Pons (tissue), 1 donor: ENCODE measurements at places on chromosomes 4 and X.

GRCh38 chr4:102438396-102439235 lies 62.5 kb upstream of the NFKB1 start:
- DNase-seq = no peak

DNA sequence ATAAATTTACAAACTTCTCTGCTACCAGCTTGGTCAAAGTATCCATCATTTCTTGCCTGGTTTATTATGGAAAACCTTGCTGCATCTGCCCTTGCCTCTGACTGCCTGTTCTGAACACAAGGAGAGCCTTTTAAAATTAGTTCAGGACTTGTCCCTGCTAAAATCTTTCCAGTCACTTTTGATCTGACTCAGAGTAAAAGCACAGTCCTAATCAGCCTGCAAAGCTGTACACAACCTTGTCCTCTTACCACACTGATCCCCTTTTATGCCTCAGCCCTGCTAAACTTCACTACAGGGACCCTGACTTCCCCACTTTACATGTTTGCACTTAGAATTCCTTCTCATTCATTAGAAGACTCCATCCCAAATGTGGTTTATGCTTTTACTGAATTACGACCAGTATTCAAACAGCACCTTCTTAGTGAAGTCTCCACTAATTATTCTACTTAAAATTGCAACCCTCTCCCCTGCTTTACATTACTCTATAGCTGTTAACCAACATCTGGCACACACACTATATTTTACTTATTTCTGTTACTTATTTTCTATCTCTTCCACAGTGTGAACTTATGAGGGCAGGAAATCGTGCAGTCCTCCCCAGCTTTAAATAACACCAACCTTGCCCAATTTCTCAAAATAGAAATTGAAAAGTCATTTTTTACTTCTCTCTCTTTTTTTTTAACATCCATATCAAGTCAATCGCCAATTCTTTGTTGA lies 6.3 kb downstream of the GABRA4 start:
- no peak for DNase-seq

- DNase-seq = no peak
Observed at GRCh38 chr4:78477276-78477675, 74.3 kb upstream of the ANXA3 start.

- no peak for DNase-seq
Observed at GRCh38 chr4:167774646-167775045, 317.7 kb upstream of the ANXA10 start.

DNA sequence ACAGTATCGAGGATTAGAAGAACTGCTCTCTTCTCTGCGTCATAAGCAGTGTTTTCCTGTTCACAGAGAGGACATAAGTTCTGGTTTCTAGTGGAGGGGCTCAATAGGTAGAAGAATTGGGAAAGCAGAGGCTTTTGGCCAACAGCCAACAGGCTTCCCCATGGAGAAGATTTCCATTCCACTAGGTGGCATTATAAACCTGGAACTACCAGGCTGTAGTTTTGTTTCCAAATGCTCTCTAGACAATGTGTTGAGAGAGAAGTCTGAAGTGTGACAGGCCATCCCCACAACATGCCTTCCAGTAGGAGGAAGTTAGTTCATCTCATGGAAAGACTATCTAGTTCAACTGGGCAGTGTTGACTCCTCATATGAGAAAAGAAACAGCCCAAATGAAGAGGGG lies 63.8 kb upstream of the ANXA10 start:
- no peak for DNase-seq

- peak; percentile 90 for DNase-seq
Observed at GRCh38 chr4:40576651-40577480, 52.8 kb downstream of the RBM47 start.

DNA sequence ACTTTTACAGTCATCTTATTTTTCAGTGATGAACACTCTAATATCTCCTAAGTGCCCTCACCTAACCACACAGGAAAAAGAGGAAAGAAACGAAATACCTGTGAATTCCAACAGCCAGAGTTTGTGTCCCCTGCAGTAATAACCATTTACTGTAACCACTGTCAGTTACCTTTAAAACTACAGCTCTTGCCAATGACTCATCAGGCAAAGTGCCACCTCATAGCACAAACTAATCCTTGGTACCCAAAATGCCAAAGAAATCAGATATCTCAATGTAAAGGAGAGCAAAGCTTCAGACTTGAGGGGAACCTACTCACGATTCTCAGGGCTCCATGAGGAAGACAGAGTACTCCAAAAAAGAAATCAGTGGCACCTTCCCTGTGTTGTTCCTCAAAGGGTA lies 146.5 kb downstream of the NDST3 start:
- no peak for DNase-seq

- DNase-seq = no peak
Observed at GRCh38 chrX:69215161-69215875, 50.1 kb upstream of the PJA1 start.

GRCh38 chrX:68273887-68274286 lies 159.4 kb downstream of the OPHN1 start:
- DNase-seq = no peak

GRCh38 chr4:37725718-37726117 lies 39.5 kb upstream of the RELL1 start:
- no peak for DNase-seq

DNA sequence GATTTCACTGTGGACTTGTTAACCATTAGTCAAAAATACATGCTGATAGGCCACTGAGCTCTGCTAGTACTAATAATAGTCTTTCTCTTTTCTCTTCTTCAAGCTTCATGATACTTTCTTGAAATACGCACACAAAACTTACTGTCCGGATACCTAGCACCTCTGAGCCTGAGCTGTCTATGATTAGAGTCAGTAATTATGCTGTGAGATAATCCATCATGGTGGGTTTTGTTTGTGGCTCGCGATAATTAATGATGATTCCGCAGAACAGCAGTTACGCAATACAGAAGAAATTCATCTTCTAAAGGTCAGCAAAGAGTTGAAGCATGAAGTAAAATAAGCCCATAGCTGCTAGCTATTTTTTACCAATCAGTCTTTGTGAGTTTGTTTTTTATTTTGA lies 511.5 kb upstream of the GALNT7 start:
- DNase-seq = no peak

- DNase-seq = no peak
Observed at GRCh38 chr4:150322646-150323045, 244.4 kb downstream of the DCLK2 start.

- DNase-seq = no peak
Observed at GRCh38 chrX:150226223-150226965, 136.7 kb upstream of the MAMLD1 start.

DNA sequence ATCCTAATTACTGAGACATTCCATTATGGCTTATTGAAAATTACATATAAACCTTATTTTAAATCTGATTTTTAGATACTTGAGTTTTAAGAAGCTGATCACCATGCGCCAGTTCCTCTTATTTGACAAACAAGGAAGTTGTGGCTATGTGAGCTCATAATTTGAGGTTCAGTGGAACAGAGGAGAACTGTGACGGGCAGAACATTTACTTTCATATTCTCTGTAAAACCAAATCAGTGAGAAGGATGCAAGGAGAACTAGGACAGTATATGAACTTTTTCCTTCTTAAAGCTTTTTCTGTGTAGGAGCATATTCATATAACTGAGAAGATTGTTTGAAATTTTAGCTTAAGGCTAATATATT lies 25.3 kb downstream of the STIM2 start:
- peak; percentile 82 for DNase-seq

DNA sequence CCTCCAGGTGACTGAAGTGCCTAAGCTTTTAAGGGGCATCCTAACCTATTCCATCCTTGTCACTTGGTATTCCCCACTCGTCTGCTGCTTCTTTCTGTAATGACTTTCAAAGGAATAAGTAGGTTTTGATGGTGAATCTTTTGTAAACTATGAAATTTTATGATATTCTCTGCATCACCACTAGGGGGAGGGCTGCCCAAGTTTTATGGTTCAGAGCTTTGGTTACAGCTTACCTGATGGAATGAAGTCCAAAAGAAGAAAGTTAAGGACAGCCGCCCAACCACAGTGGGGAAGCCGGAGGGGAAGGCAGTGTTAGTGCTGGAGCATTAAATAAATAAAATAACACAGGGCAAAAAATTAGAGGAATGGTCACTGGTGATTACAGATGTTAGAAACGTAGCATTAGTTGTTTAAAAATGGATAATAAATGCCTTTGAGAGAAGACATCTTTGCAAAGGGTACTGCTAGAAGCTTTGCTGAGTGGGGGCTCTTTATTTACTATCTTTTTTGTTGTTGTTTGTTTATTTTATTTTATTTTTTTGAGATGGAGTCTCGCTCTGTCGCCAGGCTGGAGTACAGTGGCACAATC lies 204.9 kb downstream of the GBA3 start:
- DNase-seq = peak; percentile 17

- no peak for DNase-seq
Observed at GRCh38 chr4:14000091-14000814, 372.7 kb upstream of the BOD1L1 start.

GRCh38 chr4:98289375-98289774 lies 28.2 kb downstream of the RAP1GDS1 start:
- DNase-seq = no peak

DNA sequence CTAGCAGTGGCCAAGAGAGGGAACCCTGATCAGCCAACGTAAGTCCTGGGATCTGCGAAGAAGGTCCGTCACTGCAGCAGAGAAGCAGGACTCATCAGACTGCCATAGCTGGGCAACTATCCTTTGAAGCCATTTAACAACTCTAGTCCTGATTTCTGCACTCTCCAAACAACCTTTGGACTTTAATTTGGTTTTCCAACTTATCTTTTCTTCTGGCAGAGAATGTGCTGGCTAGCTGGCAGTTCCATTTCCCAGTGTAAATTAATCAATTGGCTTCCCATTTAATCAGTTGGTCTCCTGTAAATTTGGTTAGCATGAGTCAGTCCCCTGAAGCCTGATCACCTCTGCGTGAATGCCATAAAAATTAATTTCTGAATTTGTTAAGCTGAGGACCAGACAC lies 153.7 kb upstream of the GPR101 start:
- no peak for DNase-seq

GRCh38 chr4:139861471-139861870 lies 195.9 kb downstream of the MGST2 start:
- DNase-seq = no peak

- peak; percentile 41 for DNase-seq
Observed at GRCh38 chrX:108439426-108439942, at the start of gene COL4A5. Gene COL4A5, plus strand, starts transcription at chrX:108439838. Its CDS starts 288 bp downstream, at chrX:108440126.

- no peak for DNase-seq
Observed at GRCh38 chr4:2820216-2820982, 23.2 kb upstream of the ADD1 start.

GRCh38 chr4:138232364-138232763 lies 9.8 kb downstream of the SLC7A11 start:
- DNase-seq = no peak

DNA sequence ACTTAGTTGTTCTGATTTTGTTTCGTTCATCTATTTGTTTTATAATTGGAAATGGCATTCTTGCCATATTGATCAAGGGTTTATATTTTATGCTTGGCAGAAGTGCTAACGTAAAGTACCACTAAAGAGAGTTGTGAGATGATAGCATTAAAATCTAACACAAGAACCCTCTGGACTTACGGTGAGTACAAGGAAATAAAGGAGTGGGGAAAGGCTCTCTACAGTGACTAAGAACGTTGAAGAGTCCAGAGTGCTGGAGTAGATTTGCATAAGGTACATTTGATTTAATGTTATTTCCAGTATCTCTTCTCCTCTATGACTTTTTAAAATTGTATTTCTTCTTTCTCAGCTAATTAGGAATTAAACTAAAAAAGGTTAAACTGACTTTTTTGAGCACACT lies 612.6 kb downstream of the DMD start:
- DNase-seq = no peak

GRCh38 chr4:14410516-14410915 lies 591.8 kb upstream of the CPEB2 start:
- no peak for DNase-seq

GRCh38 chrX:41332005-41332404 lies 2.0 kb upstream of the DDX3X start:
- DNase-seq = no peak

DNA sequence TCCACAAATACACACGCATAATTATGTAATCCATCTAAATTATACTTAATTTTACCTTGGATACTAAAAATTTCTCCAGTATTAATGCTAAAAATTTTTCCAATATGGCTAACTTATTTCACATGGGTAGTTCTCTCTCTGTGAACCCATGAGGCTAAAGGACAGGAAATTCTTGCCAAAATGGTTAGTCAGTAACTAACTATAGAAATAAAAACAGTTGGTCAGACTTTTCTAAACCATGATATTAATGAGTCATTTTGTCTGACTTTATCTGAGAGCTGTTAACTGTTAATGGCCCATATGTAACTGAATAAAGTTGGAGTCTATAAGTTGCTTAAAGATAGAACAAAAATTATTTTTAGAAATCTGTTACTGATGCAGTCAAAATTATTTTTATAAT lies 549.4 kb downstream of the TLL1 start:
- DNase-seq = no peak

- DNase-seq = no peak
Observed at GRCh38 chrX:79601341-79602131, 234.4 kb upstream of the ITM2A start.

- DNase-seq = peak; percentile 91
Observed at GRCh38 chr4:125314676-125315575, at the start of gene FAT4. Gene FAT4, plus strand, starts transcription at chr4:125314955. Its CDS starts 1,457 bp downstream, at chr4:125316412.

DNA sequence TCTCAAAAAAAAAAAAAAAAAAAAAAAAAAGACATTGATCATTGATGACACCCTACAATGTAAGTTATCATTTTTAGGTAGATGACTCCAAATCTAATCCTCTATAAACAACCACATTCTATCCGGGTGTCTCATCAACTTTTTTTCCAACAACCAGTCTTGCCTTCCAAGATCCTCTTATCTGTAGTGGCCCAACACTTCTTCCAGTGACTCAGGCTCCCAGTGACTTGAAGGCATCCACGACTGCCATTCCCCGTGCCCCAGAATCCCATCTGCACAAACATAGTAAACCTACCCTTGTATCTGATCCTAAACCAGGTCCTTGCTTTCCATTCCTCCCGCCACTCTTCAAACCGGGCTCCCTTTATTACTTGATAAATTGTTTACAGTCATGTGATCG lies 15.6 kb upstream of the TSPAN5 start:
- DNase-seq = no peak

DNA sequence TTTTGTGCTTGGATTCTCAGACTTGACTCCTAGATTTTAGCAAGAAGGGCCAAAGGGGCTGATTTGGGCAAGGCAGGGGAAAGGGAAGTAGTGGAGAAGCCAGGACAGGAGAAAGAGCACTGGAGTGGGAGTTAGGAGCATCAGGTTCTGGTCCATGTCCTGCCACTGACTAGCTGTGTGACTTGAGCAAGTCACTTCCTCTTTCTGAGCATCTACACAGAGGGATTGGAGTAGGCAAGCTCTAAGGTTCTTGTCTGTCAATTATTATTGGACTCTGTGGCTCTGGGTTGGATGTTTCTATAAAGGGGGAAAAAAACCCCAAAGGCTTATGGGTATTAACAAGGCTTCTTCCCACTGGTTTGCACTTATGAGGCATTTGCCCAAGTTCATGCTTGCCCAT lies 24.4 kb downstream of the PLAC1 start:
- DNase-seq = no peak

DNA sequence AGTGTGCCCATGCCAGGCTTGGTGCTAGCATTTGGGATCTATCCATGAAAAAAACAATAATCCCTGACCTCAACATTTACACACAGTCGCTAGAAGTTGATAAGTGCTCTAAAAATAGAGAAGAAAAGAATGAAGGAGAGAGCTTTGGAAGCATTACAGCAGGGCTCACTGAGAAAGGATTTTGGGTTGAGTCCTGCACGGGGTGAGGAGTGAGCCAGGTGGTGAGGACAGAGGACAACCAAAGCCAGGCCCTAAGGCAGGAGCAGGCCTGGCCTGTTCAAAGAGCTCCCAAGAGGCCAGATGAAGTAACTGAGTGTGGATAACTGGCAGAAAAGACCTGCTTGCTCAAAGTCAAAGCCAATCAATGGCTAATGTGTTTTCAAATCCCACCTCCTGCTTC lies 20.7 kb upstream of the PROM1 start:
- DNase-seq = no peak

GRCh38 chr4:9847968-9848748 lies 66.7 kb downstream of the DRD5 start:
- DNase-seq = no peak
